AG04449 (cell line): ENCODE measurements at places on chromosomes 7 and 10.

- no peak for DNase-seq
Observed at GRCh38 chr10:116356833-116357232, 32.6 kb downstream of the CCDC172 start.

GRCh38 chr7:124701955-124702354 lies 63.6 kb downstream of the GPR37 start:
- DNase-seq, result no peak

DNA sequence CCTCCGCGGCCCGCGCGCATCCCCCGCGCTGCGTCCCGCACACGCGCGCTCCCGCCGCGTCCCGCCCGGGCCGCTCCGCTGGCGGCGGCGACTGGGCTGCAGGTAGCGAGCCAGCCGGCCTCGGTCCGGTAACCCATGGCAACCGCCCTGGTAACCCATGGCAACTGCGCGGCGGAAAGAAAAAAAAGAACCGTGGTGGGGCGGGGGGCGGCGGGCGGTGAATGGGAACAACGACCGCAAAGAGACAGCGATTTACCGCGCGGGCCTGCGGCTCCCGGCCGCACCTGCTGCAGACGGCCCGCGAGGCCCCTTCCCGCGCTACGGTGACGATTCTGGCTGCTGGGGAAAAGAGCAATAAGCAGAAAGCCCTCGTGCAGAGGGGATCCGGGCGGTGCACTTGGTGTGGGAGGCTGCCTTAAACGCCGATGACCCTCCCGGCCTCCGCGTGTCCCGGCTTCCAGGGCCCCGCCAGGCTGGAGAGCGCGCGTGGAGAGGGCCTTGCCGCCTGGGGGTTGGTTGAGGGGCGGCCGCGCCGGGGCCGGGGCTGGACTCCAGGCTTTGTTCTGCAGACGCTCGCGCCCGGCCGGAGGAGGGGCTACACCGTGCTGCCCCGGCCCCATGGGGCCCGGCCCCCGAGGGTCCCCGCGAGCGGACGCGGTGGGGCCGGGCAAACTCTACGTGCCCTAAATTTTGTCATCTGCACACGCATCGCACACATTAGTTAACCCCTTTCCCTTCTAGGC lies 84.7 kb downstream of the SNX10 start:
- no peak for DNase-seq

- DNase-seq, result no peak
Observed at GRCh38 chr10:69655868-69656555, 26.0 kb downstream of the FAM241B start.

DNA sequence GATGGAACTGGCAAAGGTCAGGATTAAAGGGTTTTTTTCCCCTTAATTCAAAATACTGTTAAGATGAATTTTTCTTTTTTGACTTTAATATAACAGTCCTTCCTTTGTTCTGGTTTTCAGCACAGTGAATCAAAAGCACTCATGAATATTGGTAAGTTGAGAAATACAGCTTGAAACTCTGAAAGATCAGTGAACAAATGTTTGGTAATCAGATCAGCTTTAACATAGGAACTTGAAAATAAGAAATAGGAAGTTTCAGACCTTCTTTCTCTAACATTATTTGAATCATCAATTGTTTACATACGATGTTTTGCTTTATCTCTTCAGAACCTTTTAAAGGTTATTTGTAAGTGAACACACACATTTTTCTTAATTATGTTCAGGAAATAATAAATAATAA lies 90.5 kb downstream of the SGMS1 start:
- no peak for DNase-seq

- no peak for DNase-seq
Observed at GRCh38 chr10:57638411-57638810, 629.3 kb downstream of the IPMK start.
